ENCODE measurements at places on chromosomes 6 and 20.

DNA sequence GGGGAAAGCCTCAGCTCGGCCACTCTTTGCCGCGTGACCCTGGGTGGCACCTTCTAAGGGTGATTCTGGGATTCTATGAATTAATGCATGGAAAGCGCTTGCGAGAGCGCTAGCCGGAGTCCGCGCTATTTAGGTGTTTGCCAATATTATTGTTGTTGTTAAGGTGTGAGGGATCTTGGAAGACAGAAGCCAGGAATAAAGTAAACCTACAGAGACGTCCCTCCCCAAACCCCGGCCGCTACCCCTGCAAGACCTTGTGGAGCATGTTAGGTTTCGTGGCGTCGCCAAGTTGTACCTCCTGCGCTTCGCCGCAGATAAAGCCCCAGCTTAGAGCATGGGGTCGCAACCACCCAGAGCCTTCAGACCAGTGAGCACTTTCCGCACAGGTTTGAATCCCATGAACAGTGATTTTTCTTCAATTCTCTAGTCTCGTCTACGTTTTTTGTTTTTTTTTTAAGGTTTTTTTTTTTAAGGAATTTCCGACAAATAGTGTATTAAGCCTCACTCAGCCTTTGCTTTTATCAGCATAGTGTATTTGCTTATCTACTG, 16.9 kb upstream of the ZSCAN9 start:
- no peak for DNase-seq

GRCh38 chr6:159677506-159678165, 15.4 kb downstream of the SOD2 start:
- no peak for DNase-seq

DNA sequence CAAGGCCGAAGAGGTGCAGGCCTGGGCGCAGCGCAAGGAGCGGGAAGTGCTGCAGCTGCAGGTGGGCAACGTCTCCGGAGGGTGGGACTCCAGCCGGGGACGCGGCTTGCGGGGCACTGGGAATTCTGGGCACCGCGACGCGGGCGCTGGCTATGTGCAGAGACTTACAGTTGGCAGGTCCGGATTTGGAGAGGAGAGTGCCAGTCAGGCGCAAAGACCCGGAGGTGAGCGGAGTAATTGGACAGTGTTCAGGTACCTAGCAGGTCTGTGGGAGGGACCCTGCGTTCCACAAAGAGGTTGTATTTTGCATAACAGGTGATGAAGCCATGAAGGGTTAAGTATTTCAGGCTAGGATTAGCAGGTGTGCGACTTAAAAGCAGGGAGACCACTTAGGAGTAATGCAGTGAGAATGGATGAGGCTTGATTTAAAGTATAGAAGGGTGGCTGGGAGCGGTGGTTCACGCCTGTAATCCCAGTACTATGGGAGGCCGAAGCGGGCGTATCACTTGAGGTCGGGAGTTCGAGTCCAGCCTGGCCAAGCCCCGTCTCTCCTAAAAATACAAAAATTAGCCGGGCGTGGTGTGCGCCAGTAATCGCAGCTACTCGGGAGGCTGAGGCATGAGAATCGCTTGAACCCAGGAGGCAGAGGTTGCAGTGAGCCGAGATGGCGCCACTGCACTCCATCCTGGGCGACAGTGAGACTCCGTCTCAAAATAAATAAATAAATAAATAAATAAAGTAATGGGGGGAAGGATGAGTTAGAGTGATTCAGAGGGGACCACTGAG, 1.0 kb downstream of the MRPS26 start:
- peak; percentile 70 for DNase-seq

DNA sequence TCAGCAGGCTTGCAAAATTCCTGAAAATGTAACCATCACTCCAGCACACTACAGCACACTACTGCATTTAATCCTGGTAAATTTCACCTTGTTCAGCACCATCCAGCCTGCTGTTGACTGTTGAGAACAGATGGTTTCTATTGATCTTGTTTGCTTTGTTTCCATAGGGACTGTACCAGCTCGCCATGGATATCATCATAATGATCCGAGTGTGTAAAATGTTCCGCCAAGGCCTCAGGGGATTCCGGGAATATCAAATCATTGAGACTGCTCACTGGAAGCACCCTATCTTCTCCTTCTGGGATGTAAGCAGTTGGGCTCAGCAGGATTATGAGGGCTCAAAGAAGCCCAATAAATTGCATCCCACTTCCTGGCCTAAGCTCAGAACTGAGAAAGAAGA, 4.1 kb downstream of the CNBD2 start:
- no peak for DNase-seq

DNA sequence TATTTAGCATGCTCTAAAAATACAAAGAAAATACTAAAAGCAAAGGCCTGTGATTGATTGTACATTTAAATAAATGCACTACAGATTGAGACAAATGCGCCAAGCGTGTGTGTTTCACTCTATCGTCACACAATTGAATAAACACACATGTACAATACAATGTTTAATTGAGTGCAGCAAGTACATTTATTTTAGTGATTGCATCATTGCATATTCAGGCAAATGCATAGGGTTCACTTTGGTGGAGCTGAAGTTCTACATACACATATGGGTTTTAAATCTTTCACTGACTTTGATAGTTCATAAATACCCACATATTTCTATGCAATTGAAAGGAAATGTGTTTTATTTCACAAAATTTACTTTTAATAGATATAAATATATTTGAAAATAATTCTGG, 750.6 kb upstream of the MMS22L start:
- DNase-seq, result no peak

- DNase-seq, result no peak
These were observed 6.0 kb upstream of the PTK7 start for GRCh38 chr6:43070028-43070632.

DNA sequence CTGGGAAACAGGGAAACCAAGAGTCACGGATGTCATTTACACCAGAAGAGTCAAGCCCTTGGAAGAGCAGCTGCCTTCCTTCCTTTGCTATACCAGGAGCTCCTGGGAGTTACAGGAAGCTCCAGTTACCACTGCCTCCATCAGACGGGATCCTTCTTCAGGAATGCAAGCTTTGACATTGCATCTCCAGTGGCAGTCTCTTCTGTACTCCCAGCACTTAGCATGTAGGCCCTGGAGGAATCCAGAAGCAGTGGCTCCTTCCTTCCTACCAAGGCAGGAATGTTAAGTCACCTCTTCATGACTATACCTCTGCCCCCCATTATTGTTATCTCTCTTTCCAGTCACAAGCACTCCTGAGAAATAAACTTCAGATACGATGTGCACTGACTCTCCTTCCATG, 836.0 kb downstream of the MAFB start:
- DNase-seq, result no peak

GRCh38 chr6:134850721-134851305, 99.1 kb downstream of the ALDH8A1 start:
- DNase-seq, result no peak

DNA sequence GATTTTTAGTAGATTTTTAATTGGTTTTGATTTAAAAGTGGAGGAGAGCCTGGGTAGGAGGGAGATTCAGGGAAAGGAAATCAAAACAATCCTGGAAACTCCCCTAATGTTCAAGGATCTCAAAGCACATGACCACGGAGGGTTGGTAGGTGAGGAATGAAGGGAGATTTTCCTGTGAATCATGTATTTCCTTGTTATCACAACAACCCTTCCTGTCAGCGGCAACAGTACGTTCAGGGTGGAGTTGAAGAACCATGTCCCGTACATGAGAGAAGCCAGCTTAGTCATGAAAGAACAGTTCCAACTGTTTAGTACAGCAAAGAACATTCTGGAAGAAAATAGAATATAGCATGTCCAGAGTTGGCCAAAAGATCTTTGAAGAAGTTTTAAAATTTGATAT, 79.4 kb upstream of the SCAF8 start:
- DNase-seq, result no peak

DNA sequence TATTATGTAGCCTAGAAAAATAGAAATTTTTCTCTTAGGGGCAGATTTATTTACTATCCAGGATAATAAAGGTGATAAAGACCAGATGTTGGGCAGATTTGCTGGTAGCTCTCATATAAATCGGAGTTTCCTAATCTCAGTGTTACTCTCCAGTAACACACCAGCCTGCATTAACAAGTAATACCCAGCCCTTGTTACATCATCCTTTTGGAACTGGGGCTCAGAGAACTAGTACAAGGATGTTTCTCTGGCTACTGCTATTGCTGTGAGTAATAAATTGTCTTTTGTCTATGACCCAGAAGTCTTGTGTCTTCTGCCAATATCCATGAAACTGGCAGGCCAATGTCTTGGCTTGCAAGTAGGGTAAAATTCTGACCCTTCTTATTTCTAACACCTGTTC, 16.8 kb downstream of the TPD52L1 start:
- DNase-seq, result no peak

DNA sequence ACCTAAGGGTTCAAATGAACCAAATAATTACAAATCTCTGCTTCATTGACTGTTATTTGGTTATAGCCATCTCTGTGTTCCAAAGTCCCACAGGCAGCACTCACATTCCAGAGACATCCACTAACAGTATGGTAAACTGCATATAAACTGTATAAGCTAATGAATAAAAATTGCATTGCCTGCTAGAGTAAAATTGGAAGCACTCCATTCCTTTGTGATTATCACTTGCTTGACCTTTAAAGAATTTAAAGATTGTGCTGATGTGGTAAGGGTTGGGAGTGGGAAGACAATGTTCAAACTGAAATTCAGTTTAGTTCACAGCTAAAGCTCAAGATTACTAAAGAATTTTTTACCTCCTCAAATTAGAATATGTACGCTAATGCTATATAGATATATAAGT, 31.0 kb upstream of the OSTM1 start:
- no peak for DNase-seq

GRCh38 chr6:167689751-167690150, 137.0 kb upstream of the AFDN start:
- DNase-seq, result no peak
